Activated CD4-positive, alpha-beta T cell treated with anti-CD3 and anti-CD28 coated beads, Interleukin-10, Interleukin-2, amounts not matched to agents 100 ng/mL and 50 ng/mL, durations not matched to agents 16 hours and 8 hours (primary cell): ENCODE measurements at places on chromosomes 6 and 20.

GRCh38 chr6:42276034-42276890 is 58.6 kb upstream of the MRPS10 start:
- no peak for DNase-seq

DNA sequence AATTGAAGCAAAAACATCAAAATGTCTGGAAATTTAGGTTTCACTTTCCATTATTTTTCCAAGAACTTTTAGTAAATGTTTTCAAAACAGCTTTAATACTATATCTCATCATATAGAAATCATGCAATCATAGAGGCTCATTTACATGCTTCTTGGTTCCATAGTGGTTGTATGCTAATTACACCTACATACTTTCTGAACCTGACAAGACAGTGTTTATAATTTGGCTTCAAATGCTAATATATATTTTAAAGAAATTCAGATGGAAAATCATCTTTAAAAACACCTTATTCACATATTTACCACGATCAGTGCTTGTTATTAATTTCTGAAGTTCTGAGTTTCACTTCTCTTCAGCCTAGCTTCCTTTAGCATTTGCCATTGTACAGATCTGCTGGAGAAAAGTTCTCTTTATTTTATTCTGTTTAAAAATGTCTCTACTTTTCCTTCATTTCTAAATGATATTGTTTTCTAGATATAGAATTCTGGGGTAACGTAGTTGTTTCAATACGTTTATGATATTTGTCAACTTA is 89.9 kb downstream of the PLCB1 start:
- DNase-seq, result no peak

DNA sequence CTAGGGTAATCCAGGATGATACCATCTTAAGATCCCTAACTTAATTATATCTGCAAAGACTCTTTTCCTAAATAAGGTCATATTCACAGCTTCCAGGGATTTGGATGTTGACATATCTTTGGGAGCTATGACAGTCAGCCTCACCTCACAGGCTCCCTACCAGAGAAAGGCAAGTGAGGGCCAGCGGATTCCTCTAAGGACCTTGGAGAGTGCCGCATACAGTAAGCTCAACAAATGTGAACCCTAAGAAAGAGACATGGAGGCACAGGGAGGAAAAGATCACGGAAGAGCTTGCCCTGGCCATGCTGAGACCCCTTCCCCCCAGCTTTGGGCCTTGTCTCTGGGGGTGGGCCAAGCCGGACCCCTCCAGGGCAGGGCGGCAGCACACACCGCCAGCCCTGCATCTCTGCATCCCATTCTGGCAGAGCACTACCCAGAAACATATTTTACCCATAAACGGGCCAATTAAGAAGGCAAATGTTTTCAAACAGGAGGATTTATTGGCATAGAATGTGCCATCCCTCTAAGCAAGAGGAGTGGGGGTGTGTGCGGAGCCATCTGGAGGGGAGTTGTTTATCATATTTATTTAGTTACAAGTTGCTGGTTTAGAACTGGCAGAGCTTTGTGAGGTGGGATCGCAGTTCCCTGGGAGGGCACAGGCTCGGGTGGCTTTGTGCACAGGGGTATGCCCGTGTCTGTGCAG is 55.4 kb downstream of the CHMP4B start:
- no peak for DNase-seq

DNA sequence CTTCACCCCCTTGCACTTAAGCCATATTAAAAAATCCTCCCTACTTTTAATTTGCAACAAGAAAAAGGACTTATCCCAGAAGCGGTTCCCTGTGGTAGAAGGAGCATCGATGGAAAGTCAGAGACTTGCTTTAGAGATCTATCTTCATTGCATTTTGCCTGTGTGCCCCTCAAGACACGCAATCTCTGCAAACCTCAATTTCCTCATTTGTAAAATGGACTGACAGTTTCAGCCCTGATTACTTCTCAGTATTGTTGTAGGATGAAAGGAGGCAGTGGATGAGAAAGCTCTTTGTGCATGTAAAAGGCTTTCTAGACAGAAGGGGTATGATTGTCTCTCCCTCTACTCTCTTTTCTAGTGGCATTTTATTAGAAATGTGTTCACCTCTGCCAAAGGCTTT is 410.2 kb downstream of the CDC5L start:
- no peak for DNase-seq

DNA sequence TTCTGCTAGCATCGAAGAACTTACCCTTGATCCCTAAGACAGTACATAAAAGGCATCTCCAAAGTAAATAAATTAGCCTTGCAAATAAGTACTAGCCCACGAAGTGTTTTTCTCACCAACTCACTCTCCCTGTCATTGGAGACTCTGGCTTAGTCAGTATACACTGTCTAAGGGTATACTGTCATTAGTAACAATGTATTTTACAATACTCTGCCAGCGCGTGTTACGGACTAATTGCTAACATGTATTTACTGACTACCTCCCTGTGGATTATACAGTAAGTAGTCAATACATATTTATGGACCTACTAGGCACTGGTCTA is 72.1 kb downstream of the NFATC2 start:
- no peak for DNase-seq

- DNase-seq, result peak; percentile 25
These were observed 1.1 kb upstream of the AFDN start for GRCh38 chr6:167825332-167826229.

- no peak for DNase-seq
These were observed 28.7 kb downstream of the PTPRK start for GRCh38 chr6:128491610-128492206.

GRCh38 chr6:91029211-91029610 is 442.3 kb upstream of the MAP3K7 start:
- DNase-seq, result no peak

DNA sequence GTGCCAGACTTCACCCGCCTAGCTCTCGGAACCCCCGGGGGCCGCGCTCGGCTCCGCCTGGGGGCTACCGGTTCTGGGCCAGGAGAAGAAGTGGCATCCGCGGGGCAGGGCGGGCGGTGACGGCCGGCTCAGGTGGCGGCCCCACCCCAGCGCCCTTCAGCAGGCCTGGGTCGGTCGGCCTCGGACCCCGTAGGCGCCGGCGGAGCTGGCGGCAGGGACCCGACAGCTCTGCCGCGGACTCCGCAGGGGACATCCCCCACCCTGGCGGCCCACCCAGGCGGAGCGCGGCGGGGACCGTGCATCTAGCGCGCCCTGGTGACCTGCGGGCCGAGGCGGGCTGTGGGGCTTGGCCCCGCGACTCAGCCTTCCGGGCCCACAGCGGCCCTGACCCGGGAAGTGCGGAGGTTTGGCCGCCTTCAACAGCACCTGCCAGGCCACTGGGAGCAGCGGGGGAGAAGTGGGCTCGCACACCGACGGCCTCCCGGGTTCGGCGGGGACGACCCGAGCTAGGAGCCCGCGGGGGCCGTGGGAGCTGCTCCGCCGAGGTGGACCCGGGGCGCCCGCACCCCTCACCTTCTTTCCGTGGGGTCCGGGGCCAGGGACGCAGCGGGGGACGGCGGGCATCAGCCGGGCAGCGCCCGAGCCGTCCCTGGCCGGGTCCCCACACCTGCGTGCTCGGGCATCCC is 87.1 kb downstream of the TMEM242 start:
- no peak for DNase-seq

GRCh38 chr6:2179950-2180349 is 65.5 kb downstream of the GMDS start:
- DNase-seq, result no peak

DNA sequence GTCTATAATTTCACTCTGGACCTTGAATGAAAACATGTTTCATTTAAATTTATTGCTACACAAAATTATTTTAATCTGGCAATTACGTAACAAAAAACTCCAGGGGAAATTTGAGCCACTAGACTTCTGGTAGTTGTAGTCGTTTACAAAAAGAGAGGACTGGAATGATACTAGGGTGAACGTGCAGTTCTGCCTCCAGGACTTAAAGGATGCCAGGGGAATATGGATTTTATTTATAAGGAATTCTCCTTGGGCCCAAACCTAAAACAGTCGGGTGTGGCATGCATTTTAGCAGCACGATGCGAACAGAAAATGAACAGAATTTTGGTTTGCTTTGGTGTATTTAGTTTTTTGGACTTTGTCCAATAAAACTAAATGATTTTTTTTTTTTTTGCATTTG is 76.9 kb downstream of the PRL start:
- DNase-seq, result no peak

DNA sequence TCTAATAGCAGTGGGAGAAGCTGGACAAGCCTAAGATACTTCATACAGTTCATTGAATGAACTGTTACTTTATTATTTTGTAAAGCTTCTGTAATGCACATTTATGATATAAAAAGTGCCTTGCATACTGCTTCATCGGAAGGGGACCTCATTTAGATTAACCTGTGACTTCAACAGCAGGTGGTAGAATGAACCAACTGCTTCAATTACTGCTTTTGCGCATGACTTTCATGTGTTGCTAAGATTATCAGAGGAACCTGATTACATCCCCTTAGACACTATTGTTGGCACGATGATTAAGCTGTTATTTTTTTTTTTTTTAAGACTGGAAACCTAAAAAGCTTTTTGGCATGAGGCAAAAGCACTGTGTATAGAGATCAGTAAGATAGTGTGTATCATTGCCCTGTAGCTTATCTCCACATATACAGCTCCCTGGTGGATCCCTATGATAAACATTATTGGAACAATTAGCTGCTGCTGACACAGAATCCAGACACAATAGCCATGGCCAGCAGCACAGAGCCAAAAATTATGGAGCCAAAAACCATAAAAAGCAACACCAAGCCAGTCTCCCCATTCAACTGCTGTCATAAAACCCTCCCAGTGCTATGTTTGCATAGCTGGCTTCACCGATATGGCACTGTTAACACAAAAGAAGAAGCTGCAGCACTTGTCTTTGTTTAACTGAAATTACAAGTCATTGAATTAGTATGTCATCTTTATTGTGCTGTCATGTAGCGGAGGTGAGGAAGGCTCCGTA is 731.6 kb upstream of the MMS22L start:
- DNase-seq, result no peak

GRCh38 chr20:23399568-23400241 is 21.6 kb downstream of the NAPB start:
- DNase-seq, result peak; percentile 89

- DNase-seq, result no peak
These were observed 126.3 kb upstream of the MYLIP start for GRCh38 chr6:16002332-16003196.

DNA sequence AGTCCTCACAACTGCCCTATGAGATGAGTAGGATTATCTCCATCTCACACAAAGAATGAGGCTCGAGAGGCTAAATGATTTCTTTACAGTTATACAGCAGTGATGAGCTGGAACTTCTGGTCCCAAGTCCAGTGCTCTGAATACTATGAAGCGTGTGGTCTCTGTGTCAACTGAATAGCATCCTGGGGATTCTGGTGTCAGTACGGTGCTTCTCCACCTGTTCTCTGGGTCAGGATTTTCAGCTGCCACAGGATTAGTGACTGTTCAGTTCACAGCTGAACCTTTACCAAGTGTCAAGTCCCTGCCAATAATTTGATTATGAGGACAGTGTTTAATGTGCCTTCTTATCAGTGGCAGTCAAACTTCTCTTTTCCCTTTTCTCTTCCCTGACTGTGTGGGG is 5.2 kb upstream of the MAFB start:
- no peak for DNase-seq

GRCh38 chr6:34412016-34412415 is 13.9 kb downstream of the RPS10 start:
- DNase-seq, result no peak

- no peak for DNase-seq
These were observed 45.9 kb downstream of the RARS2 start for GRCh38 chr6:87543696-87544473.

DNA sequence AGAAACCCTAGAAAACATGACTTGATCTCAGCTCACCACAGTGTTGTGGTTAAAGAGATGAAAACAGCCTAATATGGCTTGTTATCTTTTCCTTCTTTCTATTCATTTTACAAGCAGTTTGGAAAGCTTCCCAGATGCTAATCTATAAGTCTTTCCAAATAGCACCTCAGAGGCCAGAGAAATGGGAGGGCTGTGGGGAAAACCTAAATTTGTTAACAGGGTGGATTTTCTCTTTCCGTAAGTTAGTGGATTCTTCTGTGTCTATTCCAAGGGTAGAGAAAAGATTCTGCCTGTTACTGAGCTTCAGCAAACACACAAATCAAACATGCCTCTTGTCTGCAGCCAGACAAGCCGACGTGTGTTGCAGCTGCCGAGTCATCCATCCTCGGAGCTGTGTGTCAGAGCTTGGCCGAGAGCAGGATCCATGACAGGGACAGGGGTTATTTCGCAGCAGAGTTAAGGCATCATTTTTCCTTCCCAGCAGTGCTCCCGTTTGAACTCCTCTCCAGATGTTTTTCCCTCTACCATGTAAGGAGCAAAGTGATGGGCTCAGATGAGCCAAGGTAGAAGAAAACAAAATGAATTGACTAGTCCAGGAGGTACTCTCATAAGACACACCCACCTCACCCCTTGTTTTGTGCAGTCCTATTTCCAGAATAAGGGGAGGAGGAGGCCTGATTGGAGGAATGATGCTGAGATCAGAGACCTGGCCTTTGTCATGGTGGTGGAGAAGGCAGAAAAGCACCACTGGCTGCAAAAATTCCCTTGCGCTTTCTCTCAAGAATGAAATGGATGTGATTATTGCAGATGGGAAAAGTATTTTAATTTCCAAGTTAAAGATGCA is 560.0 kb downstream of the C6orf118 start:
- DNase-seq, result no peak

- DNase-seq, result no peak
These were observed 25.5 kb upstream of the OLIG3 start for GRCh38 chr6:137519629-137520176.

DNA sequence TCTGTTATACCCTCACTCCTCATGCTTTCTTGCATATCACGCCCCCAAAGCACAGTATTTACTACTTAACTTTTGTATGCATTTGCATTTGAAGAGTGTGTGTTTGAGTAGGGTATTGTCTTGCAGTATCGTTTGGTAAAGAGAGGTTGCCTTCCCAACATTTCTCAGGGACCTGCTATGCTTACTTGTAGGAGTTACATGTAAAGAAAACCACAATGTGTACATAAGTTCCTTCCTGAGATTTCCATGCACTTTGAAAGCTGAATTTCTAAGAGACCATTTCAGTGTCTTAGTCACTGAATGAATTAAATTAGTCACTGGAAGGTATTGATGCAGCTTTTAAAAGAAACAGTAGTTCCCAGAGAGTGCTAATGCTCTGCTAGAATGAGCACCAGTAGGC is 159.3 kb upstream of the LAMA2 start:
- DNase-seq, result peak; percentile 8
